Activated CD8-positive, alpha-beta memory T cell treated with anti-CD3 and anti-CD28 coated beads, Interleukin-2, amount 10 ng/mL, durations not matched to agents 7 days and 5 days (primary cell): ENCODE measurements at places on chromosomes 6 and 20. TPM values are rescaled to one million over a fixed set of nuclear protein-coding genes. Genes with fewer than 3 reads are reported as not detected.

RPP40 gene
- 4.6 TPM for total RNA-seq

MRAP2 gene
- not detected for total RNA-seq

THBD gene
- not detected for total RNA-seq

TMEM14B gene
- total RNA-seq, result 82.9 TPM

AKAP7 gene
- total RNA-seq, result 7.3 TPM

CGA gene
- total RNA-seq, result not detected

TAB2 gene
- total RNA-seq, result 120 TPM

SOBP gene
- 0.70 TPM for total RNA-seq

GPR6 gene
- total RNA-seq, result not detected

WFDC2 gene
- not detected for total RNA-seq

LY6G5C gene
- 2.6 TPM for total RNA-seq

TBXT gene
- not detected for total RNA-seq
